ENCODE measurements at places on chromosomes 4 and X.

GRCh38 chrX:1443496-1444075 lies 9.1 kb downstream of the ASMTL start:
- DNase-seq: no peak

DNA sequence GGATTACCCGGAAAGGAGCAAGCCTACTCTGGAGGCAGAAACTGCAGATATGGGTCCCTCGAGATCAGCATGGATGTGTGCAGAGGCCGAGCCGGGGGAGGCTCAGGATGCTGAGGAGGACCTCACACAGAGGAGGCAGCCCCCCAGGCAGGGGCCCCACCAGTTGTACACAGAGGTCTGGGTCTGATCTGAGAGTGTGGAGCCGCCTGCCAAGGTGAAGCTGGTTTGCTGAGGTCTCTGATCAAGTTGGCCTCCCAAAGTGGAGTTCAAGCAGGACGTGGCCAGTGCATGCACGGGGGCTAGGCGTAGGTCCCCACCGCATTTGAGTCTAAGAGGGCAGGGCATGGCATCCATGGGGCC lies 35.0 kb downstream of the ACOX3 start:
- DNase-seq: no peak

DNA sequence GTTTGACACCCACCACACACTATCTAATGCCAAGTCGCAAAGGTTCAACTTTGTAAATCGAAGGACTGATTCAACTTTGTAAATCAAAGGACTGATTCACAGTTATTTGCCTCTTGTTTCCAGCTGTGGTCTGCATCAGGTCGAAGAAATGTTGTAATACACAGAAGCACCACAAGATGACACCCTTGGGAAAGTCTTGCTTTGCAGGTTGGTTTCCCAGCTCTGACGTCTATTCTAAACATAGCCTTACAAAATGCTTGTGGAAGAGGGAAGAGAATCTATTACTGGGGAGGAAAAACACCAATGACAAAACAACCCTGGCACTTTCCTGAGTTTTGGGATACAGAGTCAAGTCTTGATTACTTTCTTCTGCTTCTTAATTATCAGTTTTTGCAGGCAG lies 35.3 kb downstream of the SUPT20HL1 start:
- peak; percentile 9 for DNase-seq

DNA sequence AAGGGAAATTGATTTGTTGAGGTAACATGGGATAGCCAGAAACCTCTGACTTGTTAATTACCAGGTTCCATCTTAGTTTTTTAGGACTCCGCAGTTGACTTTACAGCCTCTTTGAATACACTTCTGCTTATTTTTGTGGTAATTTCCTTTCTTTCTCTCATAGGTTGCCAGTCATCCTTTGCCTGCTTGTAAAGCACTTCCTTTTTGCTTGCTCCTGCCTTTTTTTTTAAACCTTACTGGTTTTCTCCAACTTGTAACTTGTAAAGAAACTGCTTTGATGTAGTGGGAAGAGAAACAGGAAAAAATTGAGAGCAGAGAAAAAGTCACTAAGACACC lies 2.6 kb downstream of the PGK1 start:
- no peak for DNase-seq

GRCh38 chr4:52093466-52093865 lies 42.4 kb downstream of the SPATA18 start:
- DNase-seq: no peak

DNA sequence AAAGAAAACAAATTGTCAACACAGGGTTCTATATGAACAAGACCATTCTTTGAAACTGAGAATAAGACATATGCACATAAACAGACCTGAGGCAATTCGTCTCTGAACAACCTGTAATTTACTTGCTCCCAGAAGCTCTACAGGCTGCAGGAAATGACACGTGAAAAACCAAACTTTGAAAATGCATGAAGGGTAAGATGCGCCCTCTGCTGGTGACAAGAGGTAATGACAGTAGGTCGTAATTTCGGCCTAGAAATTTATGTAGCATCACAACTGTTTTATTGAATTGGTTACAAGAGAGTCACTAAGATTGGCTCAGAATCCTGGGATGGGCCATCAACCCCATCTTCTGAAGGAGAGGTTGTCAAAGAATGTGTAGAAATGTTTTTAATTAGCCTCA lies 276.5 kb downstream of the PPP4R3C start:
- no peak for DNase-seq

GRCh38 chr4:161419822-161420221 lies 744.0 kb downstream of the FSTL5 start:
- no peak for DNase-seq

DNA sequence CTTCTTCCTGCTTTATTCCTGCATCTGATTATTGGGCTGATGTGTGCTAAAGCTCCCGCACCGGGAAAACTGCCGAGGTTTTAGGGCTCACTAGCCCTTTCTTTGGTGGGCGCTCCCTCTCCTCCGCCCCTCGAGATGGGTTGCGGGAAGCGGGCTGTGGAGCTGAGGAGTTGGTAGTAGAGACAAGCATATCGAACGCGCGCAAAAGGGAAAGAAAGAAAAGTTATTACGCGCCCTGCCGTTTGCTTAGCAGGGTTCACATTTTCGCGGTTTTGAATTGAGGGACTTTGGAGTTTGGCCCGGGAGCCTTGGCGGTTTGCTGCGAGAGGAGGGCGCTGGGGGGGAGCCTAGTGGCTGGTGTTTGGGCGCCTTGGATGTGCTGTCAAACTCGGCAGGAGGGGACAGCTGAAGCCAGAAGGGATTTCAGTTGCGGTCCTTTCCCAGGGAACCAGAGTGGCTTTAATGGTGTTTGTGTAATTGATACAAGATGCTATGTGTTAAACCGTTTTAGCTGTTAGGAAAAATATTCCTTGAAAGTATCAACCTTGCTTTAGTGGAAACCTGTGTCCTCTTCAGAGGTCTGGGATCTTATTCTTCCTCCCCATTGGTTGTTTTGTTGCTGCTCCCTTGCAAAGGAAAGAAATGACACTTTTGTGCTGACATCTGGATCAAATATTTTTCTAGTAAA lies 1.1 kb downstream of the GAB1 start:
- no peak for DNase-seq

DNA sequence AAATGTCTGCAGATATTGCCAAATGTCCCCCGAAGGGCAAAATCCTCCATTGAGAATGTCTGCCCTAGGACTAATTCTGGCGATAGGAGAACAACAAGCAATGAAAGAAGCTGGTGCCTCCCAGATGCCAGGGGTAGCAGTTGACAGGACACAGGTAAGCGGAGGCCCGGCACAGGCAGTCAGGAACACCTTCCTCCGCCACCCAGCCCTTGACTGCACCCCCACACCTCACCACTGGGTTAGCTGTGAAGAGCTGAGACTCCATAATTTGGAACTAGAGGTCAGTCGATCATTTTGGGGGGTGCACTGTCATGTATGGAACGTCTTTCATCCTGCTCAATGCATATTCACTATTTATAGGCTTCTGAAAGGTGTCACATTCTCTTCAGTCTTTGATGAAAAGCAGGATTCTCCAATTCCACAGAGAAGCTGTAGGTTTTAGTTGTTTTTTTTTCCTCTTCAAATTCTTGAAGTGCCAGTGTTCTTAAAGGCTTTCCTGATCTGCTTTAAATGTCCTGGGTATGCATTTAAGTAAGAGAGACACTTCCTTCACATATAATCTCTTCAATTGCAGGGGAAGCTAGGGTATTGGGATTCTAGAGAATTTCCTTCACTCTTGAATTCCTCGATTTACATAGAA lies 111.6 kb upstream of the ZFP42 start:
- DNase-seq: no peak

Data from stimulated activated CD8-positive, alpha-beta memory T cell treated with anti-CD3 and anti-CD28 coated beads, Interleukin-7, amount 100 ng/mL, for 1 hour (primary cell).